ENCODE measurements at places on chromosomes 11 and 22.

DNA sequence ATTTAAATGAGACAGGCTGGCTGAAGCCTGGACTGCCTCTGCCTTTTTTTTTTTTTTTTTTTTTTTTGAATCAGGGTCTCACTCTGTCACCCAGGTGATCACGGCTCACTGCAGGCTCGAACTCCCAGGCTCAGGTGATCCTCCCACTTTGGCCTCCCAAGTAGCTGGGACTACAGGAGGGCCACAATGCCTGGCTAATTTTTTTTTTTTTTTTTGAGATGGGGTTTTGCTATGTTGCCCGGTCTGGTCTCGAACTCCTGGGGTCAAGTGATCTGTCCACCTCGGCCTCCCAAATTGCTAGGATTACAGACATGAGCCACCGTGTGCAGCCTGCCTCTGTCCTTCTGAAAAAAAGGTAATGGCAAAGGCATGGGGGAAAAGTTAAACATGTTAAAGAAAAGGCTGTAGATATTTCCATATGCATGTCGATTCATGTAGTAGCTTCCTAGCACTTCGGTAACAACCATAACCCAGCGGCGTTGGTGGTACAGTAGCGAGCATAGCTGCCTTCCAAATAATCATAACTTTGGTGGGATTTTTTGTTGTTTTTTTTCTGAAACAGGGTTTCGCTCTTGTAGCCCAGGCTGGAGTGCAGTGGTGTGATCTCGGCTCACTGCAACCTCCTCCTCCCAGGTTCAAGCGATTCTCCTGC, 48.8 kb downstream of the MCHR1 start:
- H3K4me3 ChIP-seq, result no peak overlapping the region
- peaks cover 8% of the 10 kb centered on the region for H3K4me1 ChIP-seq
- no peak overlapping the region for H3K27ac ChIP-seq
- no peak for DNase-seq

- H3K27me3 ChIP-seq, result no peaks in the 10 kb centered on the region
- DNase-seq, result no peak
- H3K4me1 ChIP-seq, result no peaks in the 10 kb centered on the region
- no peak overlapping the region for H3K4me3 ChIP-seq
- no peak overlapping the region for H3K27ac ChIP-seq
Measured at GRCh38 chr11:99739464-99740089, 718.8 kb downstream of the CNTN5 start.

GRCh38 chr11:32561835-32562234, 21.8 kb upstream of the EIF3M start:
- peaks cover 4% of the 10 kb centered on the region for H3K4me1 ChIP-seq
- no peaks in the 10 kb centered on the region for H3K27me3 ChIP-seq
- no peak for DNase-seq
- H3K27ac ChIP-seq, result no peak overlapping the region
- no peaks in the 10 kb centered on the region for H3K36me3 ChIP-seq

GRCh38 chr11:68690671-68691401, 6.5 kb downstream of the GAL start:
- no peak overlapping the region for H3K27ac ChIP-seq
- no peaks in the 10 kb centered on the region for H3K4me1 ChIP-seq
- no peak overlapping the region for H3K4me3 ChIP-seq
- no peaks in the 10 kb centered on the region for H3K36me3 ChIP-seq
- no peak for DNase-seq
